ENCODE measurements at places on chromosomes 16 and 17.

DNA sequence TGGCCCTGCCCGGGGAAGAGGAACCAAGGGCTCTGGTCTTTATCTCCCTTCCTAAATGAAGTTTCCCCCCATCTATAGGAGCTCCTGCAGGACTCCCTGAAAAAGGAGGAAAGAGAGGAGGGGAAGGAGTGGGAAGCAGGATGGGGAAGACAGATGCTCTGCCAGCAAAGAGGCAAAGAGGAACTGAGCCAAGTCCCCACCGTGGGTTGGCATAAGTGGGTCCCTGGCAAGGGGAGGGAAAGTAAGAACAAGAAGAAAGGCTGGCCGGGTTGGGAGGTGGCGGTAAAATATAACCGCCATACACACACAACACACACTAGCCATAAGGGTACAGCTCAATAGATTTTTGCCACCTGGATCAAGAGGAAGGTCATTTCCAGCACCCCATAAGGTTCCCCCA, 6.1 kb upstream of the EIF1 start:
- DNase-seq, result no peak

- DNase-seq, result no peak
Measured at GRCh38 chr16:89370081-89370511, 120.3 kb downstream of the ANKRD11 start.

GRCh38 chr17:59365383-59365981, 34.0 kb downstream of the YPEL2 start:
- no peak for DNase-seq

- no peak for DNase-seq
Measured at GRCh38 chr17:68794636-68795434, 160.4 kb downstream of the ABCA8 start.
